Activated CD8-positive, alpha-beta T cell treated with anti-CD3 and anti-CD28 coated beads, Interleukin-2, amount 10 ng/mL, durations not matched to agents 7 days and 5 days (primary cell): ENCODE measurements at places on chromosomes 4 and X.

DNA sequence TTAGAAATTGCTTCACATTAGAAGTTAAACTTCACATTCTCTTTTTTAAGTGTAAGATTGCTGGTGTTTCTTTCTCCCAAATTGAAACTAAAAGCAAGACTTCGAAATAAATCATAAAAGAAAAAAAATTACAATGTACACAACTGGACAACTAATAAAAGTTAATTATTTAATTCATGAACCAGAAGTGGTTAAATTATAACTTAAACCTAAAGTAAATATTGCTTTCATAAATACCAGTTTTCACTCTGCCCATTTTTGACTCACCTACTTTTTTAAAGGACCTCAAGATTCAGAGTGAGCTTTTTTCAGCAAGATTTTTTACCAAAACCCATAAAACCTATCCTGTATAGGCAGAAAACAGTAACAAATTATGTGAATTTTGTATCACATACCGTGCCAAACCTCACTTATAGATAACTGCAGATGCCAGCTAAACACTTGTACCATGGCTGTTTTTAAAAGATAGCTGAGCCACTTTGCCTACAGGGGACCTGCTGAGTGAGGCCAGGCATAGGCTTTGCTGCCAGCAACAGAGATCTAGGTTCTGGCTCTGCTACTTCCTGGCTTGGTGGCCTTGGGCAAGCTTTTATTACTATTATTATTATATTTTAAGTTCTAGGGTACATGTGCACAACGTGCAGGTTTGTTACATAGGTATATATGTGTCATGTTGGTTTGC lies 259.8 kb downstream of the NR3C2 start:
- DNase-seq: no peak

- peak; percentile 62 for DNase-seq
These were observed 26.8 kb upstream of the CLDN24 start for GRCh38 chr4:183348706-183349659.

DNA sequence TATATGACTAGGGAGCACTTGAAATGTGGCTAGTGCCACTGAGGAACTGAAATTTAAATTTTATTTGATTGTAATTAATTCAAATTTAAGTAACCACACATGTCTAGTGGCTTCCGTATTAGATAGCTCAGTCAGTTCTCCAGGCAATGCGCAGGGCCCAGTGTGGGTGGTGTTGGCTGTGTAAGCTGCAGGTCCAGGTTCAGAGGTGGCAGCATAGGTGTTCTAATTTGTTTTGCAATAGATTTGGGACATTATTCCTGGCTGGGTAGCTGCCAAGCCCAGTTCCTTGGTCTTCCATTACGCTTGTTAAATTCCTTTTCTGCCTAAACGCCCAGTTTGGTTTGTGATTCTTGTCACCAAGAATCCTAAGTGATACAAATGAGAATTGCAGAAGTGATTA lies 79.5 kb downstream of the FAM184B start:
- DNase-seq: no peak

DNA sequence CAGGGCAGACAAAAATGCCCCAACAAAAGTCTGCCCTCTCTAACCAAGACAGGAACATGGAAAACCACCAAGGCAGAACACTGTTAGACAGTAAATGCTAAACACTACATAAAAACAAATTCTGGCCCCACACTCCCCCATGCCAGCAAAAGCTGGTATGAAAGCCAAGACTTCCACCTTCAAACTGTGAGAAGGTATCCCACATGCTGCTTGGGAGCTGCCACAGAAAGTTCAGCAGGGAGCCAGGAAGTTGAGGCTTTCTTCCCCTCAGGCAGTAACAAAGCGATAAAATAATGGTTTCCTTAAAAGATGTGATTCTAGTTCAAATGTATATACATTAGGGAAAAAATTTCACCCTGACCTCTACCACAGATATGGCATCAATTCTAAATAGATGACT lies 770.4 kb upstream of the NDST4 start:
- DNase-seq: no peak

GRCh38 chr4:92599044-92599443 lies 295.3 kb downstream of the GRID2 start:
- DNase-seq: no peak

GRCh38 chrX:122866532-122866931 lies 317.5 kb upstream of the GRIA3 start:
- no peak for DNase-seq

DNA sequence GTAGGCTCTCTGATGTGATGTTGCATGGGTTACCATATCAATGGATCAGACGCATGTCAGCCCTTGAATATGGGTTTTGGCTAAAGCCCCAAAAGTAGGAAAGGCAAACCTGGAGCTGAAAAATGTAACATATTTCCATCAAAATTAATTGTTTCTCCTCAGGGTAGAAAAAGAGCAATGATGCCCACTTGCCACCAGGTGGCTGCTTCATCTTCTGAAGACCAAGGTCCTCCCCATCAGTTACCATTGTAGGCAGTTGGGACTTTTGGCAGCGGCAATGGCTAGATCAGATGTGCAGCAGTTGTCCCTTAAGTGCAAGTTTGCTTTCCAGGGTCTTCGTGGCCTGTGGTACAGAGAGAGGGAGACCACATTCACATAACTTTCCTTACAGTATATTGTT lies 118.2 kb downstream of the NAF1 start:
- peak; percentile 23 for DNase-seq

DNA sequence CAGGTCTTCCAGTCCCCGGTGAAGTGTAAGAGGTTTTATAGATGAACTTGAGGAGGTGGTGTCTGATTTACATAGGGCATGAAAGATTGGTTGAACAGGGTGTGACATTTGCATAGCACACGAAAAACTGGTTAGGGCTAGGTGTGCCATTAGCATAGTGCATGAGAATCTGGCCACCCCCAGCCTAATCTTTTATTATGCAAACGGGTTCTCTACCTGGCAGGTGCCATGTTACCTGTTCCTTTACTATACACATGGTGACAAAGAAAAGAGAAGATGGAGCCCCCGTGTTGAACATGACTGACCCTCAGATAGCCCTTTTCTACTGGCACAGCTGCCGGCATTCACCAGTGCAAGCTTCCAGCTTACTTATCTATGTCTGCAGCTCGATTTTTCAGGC lies 71.0 kb downstream of the UCHL1 start:
- no peak for DNase-seq

DNA sequence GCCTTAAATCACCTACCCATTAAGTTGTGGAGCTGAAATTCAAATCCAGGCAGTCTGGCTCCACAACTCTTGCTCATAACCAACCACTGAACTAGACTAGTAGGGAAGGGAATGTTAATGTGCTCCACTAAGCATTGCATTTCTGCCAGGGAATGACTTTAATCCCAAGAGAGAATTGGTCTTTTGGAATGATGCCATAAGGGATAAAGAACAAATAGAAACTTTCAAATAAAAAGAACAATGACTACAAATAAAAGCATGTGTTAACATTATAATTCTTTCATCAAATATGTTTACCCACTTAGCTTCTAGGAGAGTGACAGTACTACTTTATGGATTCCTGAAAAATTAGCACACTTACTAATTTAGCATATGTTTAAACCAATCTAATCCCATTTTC lies 905.9 kb downstream of the CENPC start:
- DNase-seq: no peak

GRCh38 chr4:118904418-118904817 lies 15.8 kb downstream of the SYNPO2 start:
- DNase-seq: no peak

DNA sequence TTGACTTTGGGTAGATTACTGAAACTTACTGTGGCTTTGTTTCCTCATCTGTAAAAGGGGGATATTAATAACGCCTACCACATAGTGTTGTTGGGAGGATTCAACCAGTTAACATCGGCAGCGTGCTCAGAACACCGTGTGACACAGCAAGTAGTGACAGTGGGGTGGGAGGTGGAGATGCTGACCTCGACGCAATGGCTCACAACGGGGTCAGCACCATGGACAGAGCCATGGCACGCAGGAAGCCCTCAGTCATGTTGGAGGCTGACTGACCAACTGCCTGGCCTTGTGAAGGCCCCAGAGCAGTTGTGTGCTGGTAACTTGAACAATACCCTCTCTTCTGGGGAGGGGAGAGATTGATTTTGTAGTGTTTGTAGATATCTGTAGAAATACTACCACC lies 93.2 kb downstream of the WFS1 start:
- DNase-seq: peak; percentile 60

- DNase-seq: no peak
These were observed 38.2 kb downstream of the DMP1 start for GRCh38 chr4:87688316-87688715.

GRCh38 chr4:148842843-148843242 lies 400.6 kb upstream of the NR3C2 start:
- no peak for DNase-seq

DNA sequence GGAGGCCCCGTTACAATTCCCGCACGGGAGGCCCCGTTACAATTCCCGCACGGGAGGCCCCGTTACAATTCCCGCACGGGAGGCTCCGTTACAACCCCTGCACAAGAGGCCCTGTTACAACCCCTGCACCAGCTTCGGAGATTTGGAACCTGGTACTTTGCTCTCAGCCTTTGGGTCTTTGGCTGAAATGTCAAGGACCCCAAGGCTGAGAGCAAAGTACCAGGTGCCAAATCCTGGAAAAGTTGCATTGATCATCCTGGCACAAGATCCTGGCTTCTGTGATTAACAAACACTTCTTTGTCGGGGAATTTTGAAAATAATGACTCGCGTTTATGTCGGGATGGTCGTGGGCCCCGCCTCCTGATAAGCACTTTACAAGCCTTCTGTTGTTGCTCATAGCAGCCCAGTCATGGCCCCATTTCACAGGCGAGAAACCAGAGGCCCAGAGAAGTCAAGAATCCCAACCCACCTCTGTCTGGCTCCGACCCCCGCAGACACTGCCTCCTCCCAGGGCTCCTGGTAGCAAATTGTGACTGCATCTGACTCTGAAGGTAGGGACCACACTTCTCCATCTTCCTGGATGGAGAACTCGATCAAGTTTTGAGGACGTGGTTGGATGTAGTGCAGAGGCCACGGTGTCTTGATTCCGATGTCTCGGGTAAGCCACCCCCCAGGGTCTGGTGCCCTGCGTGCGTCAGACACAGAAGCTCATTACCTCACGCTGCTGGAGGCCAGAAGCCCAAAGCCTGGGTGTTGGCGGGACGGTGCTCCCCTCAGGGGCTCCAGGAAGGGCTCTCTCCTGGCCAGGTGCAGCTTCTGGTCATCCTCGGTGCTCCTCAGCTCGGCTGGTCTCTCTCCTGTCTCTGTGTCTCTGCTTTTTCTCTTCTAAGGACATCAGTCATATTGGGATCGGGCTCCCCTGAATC lies 60.3 kb downstream of the ADRA2C start:
- no peak for DNase-seq

DNA sequence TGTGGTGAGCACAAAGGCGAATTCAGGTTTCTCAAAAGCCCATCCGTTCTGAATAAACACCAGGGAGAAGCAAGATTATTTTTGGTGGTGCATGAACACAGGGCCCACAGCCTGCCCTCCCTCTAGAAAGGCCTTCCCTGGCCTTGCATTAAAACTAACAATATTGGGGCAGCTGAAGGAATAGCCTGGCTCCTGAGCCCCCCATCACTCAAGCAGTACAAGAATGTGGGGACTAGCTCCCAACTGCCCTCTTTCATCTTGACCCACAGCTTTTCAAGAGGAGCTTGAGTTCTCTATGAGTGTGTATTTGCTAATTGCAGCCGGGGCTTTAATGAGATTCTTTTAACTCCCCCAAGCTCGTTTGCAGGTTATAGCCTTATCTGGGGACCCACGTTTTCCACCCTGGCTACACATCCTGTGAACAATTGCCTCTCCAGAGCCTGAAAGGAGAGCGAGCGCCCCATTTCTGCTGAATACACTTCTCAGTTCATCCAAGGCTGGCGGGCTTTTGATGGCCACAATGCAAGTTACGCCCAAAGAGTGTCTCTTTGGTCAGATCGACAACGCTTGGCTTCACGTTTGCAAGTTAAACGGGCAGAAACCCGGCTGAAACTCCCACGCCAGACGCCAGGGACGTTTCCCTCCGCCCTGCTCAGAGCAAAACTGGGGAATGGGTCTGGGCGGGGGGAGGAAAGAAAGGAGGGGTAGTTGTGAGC lies 4.7 kb upstream of the GSX2 start:
- no peak for DNase-seq

DNA sequence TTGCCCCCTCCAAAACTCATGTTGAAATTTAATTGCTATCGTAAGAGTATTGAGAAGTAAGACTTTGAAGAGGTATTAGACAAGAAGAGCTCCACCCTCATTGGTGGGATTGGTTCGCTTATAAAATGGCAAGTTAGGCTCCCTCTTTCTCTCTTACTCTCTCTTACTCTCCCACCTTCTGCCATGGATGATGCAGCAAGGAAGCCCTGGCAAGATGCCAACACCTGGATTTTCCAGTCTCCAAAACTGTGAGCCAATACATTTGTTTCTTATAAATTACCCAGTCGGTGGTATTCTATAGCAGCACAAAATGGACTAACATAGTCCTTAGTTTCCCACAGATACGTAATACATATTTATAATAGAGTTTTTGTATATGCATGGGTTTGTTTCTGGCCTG lies 119.4 kb downstream of the DDIT4L start:
- no peak for DNase-seq
